CD4-positive, alpha-beta T cell treated with Interleukin-17A for 1 hour (primary cell): ENCODE measurements at places on chromosomes 3 and 15.

GRCh38 chr3:179450901-179451264, 387 bp downstream of the GNB4 start:
- no peak for DNase-seq

DNA sequence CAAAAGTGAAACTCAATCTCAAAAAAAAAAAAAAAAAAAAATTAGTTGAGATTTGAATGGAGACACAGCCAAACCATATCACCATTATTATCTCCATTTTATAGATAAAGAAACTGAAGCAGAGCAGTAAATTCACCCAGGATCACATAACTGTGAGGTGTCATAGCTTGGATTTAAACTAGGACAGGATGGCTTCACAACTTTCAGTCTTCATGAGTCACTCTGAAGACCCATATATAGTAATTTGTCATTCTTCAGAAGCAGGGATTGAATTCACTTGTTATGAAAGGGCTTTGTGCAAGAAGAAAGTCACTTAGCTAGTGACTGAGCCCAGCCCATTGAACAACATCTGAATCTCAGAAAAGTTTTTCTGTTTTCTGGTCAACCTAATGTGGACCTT, 60.5 kb upstream of the LRIG1 start:
- no peak for DNase-seq

GRCh38 chr3:77236118-77236517, 196.2 kb downstream of the ROBO2 start:
- no peak for DNase-seq

DNA sequence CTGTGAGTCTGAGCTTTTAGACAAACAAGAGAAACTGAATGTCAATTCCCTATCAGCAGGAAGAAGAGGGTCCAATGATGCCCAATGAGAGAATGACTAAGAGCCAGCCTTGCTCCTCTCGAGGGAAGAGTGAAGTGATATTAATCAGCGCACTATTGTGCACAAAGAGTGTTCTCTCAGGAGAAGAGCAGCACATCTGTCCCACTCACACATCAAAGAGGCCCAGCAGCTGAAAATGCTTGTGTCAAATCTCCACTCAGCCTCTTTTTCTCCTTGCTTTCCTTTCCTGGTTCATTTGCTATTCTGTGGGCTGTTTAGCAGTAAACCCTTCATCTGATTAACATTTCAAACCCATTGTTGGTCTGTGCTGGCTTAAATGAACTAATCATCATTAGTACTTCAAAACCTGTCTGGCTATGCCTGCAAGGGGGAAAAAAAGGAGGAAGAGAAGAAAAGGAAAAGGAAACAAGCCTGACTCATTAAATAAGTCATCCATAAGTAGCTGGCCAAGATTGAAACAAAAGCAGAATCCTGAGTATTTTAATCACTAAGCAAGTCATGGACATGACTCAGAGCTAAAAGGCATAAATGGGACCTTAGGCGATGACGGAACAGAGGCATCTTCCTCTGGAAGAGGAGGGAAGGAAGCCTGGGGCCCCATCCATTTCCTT, 912.7 kb downstream of the TUSC7 start:
- DNase-seq = no peak

DNA sequence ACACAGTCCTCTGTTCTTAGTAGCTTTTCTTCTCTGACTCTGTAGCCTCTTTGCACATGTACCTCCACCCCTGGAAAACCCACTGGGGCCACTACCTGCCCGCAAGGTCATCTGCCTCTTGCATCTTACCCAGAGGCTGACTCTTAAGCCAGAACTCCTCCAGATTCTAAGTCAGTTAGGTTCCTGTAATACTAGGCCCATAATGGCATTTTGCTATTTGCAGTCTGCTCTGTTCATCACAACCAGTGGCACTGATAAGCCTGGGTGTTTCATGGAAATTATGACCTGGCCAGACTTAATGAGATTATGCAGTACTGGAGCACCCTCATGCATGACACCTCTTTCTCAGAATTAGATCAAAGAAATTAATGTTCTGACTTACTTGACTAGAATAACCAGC, 31.7 kb upstream of the ATG7 start:
- DNase-seq = no peak

GRCh38 chr3:9008550-9009255, 45.4 kb upstream of the RAD18 start:
- DNase-seq = no peak

DNA sequence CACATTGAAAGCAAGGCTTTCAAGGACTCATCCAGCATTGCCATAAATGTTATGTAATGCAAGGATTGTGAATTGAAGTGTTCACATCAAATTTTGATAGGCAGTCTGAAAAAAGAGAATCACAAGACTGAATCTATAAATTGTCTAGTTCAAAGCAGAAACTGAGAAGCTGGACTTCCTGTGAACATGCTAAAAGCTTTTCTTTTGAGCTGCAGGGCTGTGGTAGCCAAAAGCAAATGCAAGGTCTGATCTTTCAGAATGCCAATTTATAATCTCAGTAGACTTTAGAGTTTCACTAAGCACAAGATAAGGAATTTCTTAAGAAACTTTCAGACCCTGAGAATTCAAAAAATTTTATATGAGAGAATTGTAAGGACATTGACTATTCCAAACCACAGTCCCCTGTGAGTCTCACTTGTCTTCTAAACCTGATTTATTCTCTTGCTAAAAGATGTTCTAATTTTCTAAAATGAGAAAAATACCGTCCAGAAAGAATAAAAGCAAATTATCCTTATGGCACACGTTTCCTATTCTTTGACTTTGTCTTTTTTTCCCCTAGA, 1700.3 kb downstream of the OTOL1 start:
- no peak for DNase-seq

DNA sequence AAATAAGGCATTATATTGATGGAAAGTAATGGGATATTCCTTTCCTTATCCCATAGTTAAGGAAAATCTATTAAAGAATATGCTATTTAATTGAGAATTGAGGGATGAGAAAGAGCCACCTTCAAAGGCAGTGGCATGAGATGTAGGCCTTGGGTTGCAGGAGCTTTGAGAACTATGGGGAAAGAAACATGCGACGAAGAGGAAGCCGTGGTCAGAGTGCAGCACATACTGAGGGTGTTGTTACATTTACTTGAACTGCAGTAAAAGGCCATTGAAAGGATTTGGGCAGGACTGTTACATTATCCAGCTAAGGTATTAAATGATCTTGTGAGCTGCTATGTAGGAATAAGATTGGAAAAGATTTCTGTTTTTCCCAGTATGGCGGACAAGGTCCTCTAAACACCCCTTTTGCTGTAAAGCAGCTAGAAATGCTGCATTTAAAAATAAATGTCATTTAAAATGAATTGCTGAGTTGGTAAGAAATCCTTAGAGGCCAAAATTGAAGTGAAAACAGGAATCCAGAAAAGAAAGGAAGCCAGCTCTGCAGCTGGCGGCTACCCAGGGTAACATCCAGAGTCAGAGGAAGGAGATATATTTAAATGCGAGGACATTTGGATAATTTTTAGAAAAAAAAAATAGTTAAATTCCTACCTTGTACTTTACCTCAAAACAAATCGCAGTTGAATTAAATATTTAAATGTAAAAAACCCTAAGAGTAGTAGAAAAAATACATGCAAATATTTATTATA, 61.7 kb downstream of the IL1RAP start:
- no peak for DNase-seq

- DNase-seq = peak; percentile 38
Measured at GRCh38 chr15:43253431-43254403, 13.0 kb downstream of the TGM5 start.

DNA sequence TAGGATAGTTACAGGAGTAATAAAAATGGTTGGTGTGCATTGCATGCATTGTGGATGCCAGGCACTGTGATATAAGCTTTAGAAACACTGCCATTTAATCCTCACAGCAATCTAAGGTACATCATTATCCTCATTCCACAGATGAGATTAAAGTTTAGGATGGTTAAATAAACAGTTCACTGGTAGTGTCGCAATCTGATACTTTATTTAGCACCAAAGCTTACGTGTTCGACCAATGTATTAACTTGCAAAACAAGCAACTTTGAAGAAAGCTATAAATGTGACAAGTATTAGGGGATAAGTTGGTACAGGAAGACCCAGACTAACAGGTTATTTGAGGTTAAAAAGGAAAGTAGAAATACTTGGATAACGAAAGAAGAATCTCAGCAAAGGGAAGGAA, 150.5 kb upstream of the ZNF385D start:
- no peak for DNase-seq

- no peak for DNase-seq
Measured at GRCh38 chr3:4476496-4476895, 9.4 kb upstream of the SUMF1 start.
